ENCODE measurements at places on chromosomes 4 and X.

DNA sequence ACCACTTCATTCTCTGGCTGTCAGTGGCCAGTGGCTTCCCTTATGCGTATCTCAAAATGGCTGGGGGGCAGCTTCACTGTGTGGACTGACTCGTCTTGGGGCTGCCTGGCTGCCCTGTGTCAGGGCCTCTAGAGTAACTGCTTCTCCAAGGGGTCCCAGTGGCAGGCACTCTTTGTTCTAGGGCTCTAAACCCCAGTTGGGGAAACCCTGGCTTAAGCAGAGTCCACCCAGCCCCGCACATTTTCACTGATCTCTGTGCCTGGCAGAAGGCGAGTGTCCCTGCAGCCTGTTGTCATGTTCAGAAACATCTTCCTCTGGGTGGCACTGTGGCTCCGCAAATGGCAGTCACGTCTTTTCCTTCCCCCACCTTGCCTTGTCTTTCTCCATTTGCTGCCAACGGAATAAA, 59.7 kb downstream of the NBDY start:
- DNase-seq: peak; percentile 55

DNA sequence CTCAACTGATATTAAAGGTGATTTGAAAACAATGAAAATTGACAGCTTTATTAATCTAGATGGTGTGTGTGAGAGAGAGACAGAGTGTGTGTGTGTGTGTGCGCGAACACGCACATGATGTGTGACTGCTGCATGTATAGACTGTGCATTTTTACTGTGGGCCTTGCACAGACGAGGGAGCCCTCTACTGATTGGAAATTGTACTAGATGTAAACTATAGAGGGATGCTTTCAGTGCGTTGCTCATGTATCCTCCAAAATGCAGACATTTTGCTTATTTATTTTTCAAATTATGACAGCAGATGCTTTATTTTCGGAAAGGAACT, 168.4 kb upstream of the GK2 start:
- DNase-seq: peak; percentile 87

GRCh38 chrX:15751155-15751819, 13.2 kb downstream of the CA5B start:
- DNase-seq: no peak

GRCh38 chr4:86416081-86416480, 56.2 kb upstream of the MAPK10 start:
- no peak for DNase-seq

- DNase-seq: peak; percentile 78
These were observed 161.8 kb downstream of the RAP1GDS1 start for GRCh38 chr4:98423009-98423408.

- no peak for DNase-seq
These were observed 57.9 kb downstream of the DKK2 start for GRCh38 chr4:106978046-106978774.

DNA sequence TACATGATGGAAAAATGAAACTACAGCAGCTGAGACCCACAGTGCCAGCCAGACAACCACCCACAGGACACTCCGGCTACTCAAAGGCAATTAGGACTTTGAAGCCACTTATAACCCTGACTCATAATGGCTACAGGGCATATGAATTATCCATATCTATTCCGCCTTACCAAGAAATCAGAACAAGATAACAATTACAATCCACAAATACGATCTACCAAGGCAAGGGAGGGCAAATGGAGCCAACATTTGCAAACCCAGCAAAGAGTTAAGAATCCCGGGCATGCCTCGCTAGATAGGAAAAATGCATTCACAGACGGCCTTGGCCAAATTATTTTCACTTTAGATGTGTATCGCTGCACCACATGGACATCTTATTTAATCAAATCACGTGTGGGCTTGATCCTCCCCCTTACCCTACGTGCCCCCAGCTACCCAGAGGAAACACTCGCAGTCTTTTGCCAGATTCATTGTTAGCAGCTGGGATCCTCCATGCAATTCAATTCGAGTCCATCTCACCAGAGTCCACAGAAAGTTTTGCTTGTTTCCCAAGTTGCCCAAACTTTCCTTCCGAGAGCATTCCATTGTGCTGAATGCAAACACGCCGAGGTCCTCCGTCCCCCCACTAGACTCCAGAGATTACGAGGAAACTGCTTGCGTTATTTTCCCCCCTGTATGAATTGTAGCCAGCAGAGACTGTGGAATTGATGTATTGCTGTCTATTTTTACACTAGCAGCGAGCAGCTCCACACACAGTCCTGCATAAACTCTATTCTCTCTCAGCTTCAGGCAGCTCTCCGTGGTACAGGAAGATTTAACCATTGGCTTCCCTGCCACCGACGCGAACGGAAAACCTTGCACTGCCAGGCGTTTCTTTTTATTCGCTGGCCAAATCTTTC, 1.2 kb downstream of the PPARGC1A start:
- peak; percentile 55 for DNase-seq

DNA sequence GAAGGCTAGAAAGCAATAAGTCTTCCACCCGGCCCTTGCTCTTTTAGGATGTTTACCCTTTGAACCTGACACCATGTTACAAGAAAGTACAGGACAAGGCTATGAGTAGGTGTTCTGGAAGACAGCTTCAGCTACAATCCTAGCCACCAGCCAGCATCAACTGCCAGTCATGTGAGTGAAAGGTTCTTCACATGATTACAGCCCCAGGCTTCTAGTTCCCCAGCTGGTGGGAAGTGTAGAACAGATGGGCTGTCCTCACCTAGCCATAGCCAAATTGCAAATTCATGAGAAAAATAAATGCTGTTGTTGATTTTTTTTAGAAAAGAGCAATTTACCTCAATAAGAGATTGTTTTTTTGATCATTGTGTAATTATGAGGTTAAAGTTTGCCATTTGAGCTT, 60.8 kb downstream of the GRXCR1 start:
- DNase-seq: no peak

All from brain (organoid and tissue), 16 donors.